GM12891 (cell line): ENCODE measurements at places on chromosomes 4 and X.

- DNase-seq, result no peak
Observed at GRCh38 chr4:163550869-163551267, 56.4 kb downstream of the TMA16 start.

GRCh38 chr4:3243136-3243780, 5.7 kb upstream of the MSANTD1 start:
- no peak for DNase-seq

GRCh38 chrX:68703369-68703768, 55.9 kb downstream of the STARD8 start:
- DNase-seq, result no peak

DNA sequence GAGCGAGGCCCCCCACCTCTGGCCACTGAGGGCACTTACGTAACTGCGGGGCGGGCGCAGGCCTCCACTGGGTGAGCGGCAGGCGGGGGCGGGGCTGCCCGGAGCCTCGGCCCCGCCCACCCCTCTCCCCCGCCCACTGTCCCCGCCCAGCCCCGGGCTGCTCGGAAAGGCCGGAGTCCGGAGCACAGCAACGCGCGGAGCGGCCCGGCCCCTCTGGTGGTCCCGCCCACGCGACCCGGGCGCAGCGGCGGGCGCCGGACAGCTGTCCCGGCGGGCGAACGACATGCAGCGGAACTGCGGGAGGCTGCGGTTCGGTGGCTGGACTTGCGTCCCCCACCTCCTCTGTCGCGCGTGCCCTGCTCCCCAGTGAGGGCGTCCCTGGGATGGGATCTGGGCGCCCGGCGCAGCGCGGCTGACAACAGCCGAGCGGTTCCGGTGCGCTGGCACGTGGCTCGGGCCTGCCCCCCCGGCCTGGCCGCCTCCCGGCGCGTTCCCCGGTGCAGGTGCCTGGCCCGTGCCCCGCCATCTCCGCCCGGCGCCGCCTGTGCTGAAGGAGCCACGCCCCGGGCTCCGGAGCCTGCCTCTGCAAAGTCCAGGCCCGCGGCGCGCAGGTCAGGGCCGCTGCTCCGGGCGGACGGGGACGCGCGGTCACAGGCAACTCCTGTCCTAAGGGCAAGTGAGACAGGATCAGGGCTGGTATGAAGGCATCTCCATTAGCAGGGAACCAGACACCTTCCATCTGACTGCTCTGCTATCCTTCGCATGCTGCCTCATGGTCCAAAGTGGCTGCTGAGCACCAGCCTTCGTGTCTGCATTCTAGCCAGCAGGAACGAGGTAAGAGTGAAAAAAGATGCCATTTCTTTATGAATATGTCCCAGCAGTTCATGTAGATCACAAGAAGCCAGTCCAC, 21.8 kb upstream of the JAKMIP1 start:
- DNase-seq, result no peak

- no peak for DNase-seq
Observed at GRCh38 chr4:18041114-18041513, 19.6 kb upstream of the LCORL start.

GRCh38 chr4:93199492-93199891, 629.1 kb upstream of the ATOH1 start:
- DNase-seq, result peak; percentile 2

- no peak for DNase-seq
Observed at GRCh38 chrX:9557091-9557490, 92.2 kb downstream of the TBL1X start.

- DNase-seq, result no peak
Observed at GRCh38 chrX:132692066-132692465, 203.2 kb upstream of the MBNL3 start.

DNA sequence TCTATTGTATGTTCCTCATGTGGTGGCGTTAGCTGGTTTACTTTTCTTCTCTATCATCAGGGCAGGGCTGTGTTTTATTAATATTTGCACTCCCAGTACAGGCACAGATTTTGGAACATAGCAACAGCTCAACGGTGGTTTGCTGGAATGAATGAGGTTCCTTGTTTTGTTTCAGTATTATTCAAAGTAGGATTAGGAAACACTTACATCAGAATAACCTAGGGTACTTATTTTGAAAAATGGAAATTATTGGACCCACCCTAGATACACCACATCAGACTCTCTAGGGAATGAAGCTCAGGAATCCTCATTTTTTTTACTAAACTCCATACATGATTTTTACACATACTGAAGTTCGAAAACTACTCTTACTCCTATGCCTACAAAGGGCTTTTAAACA, 108.8 kb upstream of the ENPEP start:
- no peak for DNase-seq

DNA sequence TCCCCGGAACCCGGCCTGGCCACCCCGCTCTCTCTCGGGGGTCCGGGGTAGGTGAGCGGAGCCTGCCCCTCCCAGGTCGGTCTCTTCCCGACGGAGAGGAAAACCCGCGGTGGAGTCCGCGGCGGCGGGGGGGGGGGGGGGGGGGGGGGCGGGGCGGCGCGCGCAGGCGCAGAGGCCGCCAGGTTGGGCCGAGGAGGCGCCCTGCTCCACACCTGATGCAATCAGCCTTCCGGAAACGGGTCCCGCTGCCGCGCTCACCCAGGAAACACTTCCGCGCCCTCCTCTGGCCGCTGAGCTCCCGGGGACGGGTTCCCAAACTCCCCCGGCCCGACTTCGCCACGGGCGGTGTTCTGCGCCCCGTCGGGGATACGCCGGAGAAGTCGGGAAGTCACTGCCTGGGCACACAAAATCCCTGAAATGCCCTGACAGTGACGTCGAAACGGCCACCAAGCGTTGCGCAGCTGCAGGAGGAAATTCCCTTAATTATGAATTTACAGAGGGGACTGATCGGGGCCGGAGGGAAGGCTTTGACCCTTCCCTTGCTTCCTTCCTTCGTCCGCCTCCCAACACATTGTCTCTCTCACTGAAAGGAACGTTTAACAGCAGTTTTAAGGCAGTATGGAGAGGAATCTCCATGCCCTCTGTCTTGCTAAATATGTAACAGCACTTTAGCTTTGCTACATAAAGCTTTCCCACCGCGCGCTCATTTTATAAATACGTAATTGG, 2.1 kb upstream of the APBB2 start:
- peak; percentile 75 for DNase-seq

GRCh38 chr4:149910604-149911350, 95.1 kb upstream of the IQCM start:
- DNase-seq, result no peak

- DNase-seq, result peak; percentile 13
Observed at GRCh38 chr4:41213625-41214135, 662 bp downstream of the APBB2 start.

DNA sequence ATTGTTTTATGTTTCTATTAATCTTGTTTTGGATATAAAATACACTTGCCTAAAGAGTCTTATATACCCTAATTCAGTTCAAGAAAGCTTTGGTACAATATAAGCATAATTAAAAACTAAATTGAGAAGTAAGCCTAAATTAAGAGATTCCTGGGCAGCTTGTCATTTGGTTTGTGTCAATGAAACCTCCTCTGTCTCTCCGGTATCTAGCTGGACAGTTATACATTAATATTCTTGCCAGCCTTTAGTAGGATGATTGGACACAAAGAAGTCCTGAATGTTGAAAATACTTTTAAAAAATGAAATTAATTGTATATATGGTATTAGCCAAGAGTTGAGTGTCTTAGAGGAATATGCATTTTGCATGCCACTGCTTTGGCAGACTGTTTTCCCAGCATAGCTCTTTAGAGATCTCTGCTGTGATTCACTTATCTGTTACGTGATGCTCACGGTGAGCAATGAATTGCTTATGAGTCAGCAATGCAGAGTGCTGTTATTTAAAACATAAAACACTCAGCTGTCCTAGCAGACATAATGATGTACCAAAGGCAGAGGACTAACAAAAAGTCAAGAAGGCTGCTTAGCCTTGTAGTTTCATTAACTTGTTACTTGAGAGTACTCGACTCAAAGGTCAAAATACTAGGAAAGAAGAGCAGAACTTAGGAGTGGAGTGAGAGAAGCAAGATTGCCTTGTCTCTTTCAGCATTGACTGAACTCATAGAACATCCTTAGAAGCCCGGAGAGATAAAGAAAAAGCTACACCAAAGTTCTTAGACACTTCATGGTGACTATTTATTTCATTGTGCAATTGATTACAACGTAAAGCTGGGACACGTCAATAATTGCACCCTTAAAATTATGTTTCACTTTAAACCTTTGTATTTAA, 1296.1 kb upstream of the PCDH7 start:
- no peak for DNase-seq

DNA sequence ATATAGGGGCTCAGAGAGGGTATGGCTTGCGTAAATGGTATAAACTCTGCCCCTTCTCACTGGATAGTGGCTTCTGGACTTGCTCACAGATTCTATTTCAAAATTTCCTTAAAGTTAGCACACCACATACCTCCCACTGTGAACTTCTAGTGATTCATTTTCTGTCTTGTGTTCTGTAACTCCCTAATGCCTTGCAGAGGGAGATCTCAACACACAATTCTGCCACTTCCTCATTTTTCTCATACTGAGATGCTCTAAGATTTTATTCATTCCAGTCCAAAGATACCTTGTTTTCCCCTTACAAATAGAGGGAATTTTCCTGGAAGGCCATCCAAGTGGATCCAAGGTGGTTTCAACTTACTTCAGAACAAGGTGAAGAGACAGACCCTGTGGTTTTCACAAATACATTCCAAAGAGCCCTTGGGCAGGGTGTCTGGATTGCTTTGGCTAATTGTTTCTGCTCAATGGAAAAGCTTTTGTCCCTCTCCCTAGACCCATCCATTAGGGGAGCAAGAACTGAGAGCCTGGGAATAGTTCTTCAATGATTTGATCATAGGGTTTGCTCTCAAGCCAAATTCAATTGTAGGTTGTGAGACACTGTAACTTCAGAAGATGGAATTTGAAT, 52.1 kb upstream of the CAPN6 start:
- no peak for DNase-seq

DNA sequence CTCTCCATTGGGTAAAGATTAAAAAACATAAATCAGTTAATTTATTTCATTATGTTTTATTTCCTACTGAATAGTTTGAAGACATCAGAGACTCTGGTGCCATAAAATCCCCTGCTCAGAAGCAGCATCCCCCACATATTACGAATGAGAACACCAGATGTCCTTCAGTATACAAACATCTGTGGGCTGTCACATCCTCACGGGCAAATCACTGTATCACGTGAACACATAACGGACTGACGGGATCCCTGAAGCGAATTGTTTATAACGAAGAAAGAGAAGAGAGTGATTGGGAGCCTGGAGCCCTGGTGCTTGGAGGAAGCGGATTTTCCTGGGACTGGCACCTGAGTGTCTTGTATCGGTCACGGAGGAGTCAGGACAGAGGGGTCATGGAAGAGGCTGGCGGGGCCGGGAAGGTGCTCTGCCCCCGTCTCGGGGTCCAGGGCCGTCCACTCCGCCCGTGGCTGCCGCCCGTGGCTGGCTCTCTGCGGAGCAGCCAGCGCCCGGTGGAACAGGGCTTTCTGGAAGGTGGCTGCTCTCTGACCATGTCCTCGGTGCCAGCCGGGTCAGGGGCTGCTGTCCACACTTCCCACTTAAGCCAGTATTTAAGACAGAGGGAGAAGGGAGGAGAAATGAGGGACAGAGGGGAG, 452.7 kb upstream of the FAT1 start:
- no peak for DNase-seq

GRCh38 chr4:121758925-121759568, 5.9 kb downstream of the SMIM43 start:
- no peak for DNase-seq

DNA sequence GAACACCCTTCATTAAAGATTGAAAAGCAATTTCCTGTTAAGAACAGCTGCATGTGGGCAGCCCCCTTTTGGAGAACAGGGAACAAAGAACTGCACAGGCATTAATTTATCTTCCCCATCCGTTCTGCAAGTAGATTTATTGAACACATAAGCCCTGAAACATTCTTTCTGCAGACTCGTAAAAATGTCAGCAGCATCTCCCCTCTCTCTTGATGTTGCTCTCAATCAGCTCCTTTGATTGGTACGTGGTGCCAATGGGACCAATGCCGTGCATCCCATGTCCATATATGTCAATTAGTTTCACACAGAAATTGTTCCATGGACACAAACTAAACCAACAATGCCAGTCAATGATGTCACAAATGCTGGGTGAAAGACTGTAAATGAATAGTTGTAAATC, 228.5 kb upstream of the RASGEF1B start:
- DNase-seq, result no peak

GRCh38 chr4:26174027-26174426, 146.8 kb upstream of the RBPJ start:
- no peak for DNase-seq

GRCh38 chr4:33226783-33227182, 2506.6 kb downstream of the PCDH7 start:
- no peak for DNase-seq

GRCh38 chr4:24867251-24867650, 45.6 kb downstream of the CCDC149 start:
- no peak for DNase-seq

GRCh38 chr4:55993994-55994663, 45.4 kb downstream of the CEP135 start:
- DNase-seq, result peak; percentile 23

- DNase-seq, result no peak
Observed at GRCh38 chr4:124083711-124084110, 628.8 kb downstream of the ANKRD50 start.

DNA sequence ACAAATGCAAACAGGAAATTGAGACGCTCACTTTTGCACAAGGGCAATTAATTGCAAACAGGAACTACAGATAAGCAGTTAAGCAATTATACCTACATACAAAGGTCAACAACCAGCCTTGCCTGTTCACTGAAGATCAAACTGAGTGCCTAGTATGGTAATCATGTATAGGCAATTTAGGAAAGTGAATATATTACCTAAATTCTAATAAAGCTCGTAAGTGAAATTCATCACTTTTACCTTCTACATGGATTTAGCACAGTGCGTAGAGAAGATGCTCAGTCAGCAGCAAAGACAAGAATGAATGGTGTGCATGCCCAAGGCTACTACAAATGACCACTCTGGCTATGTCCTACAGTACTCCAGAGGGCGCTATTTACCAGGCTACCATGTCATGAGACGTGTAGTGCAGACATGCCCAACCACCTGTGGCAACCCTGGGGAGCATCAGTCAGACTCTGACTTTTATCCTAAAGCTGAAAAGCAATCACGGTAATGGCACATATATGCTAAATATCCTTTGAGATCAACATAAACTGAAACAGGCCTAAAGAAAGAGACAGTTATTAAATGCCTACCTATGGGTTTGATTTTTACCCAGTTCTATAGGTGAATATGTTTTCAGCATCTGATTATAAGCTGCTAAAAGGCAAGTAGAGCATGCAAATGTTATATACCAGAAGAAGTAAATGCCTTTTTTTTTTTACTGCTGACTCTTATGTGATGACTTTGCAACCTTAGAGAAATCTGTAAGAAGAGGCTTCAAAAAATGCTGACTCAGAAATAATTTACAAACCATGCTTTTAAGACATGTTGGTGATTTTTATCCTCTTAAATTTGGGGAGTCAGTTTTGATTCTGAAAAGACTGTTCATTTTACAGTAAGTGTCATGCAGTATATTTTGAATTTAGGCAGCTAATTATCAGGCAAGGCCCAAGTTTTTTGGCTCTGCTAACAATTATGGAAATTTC, 178.0 kb downstream of the PPP3CA start:
- DNase-seq, result no peak
